Stimulated activated CD8-positive, alpha-beta memory T cell treated with anti-CD3 and anti-CD28 coated beads, Interleukin-7, amount 100 ng/mL, for 1 hour (primary cell): ENCODE measurements at places on chromosomes 4 and X.

- DNase-seq, result no peak
Observed at GRCh38 chr4:78310007-78310739, 241.4 kb upstream of the ANXA3 start.

DNA sequence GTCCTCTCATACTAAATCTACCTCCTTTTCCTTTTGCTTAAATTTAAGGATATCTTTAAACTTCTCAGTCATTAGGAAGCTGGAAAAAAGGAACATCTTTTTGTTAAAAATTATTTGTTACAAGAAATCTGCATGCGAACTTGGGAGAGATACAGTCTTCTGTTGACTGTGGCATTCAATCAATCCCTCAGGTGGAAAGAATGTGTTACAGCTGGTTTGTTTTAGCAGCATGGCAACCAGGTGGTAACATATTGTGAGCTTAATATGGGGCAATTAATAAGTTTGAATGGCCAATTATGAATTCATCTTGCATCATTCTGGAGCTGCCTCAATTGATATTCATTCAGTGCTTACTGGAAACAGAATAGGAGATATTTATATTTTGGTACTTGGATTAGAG, 135.0 kb downstream of the GC start:
- no peak for DNase-seq

DNA sequence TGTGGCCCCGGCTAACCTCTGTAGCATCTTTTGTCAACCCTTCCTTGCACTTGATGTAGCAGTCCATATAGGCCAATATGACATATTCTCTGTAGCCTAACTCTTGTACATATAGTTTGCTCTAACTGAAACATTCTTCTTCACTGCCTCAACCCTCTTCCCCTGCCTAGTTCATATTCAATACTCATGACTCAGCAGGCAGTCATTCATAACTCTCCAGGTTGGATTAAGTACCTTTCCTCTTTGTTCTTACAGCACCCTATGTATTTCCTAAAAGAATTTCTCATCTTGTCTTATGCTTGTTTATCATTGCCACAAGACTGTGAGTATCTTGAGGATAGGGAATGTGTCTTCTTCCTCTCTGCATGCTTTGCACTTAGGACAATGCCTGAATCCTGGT, 76.9 kb downstream of the TMLHE start:
- no peak for DNase-seq

- DNase-seq, result no peak
Observed at GRCh38 chr4:153218961-153219360, 14.7 kb downstream of the TRIM2 start.

DNA sequence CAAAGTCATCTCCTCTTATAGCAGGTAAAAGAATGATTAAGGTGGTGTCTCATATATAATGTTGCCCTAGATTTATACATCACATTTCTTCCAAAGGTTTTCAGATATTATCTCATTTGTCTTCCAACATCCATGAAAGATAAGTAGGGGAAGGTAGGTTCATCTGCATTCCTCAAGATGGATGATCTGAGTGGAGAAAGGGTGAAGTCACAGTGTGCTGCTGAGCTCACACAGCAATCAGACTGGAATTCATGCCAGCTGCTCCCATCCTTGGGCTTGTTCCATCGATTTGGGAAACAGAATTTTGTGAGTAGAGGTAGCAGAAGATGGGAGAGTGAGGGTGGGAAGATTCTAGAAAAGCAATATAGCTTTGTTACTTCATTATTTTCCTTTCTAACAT, 482.4 kb downstream of the INPP4B start:
- DNase-seq, result no peak

DNA sequence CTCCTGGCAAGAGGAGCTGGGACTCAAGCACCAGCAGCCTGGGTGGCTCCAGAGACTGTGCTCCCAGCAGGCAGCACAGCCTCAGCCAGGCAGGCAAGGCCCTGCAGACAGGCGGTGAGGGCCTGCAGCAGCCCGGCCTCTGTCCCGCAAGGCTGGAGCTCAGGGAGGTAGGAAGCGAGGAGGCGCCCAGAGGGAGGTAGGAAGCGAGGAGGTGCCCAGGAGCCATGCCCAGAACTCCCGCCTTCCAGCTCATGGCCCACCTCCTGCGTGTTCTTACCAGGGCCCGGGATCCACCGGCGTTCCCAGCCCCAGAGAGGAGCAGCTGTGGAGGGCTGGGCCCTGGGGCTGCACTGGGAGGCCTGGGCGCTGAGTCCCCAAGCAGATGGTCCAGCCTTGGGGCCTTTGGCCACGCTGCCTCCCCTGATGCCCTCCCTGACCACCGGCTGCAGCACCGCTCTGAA, 133.1 kb downstream of the HMX1 start:
- no peak for DNase-seq

DNA sequence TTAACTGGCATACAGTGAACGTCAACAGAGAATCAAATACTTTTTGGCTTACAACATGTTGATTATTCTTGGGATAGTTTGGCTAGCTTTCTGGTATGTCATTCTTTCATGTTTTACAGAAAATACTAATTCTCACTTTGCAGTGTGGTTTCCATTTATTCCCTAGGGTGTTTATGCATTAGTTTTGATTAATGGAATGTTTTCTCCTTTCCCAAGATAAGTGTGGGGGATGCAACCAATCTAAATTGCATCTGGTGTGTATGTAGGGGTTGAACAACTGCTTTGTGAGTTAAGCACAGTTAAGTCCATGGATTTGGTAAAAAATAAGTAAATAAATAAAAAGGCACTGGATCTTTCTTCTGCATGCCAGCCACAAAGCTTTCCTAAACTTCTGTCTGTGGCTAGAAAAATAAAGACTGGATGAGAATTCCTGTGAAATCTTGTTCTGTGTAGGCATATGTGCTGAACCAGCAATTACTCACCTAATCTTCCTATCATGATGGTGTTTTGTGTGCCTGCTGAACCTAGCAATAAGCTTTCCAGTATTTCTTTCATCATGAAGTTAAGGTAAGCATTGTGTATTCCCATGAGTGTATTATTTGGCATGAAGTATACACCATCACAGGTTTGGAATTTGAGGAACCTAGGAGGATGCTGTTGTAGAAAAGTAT, 50.6 kb upstream of the TENM3 start:
- DNase-seq, result no peak

- no peak for DNase-seq
Observed at GRCh38 chr4:94649381-94650133, 108.2 kb upstream of the BMPR1B start.

DNA sequence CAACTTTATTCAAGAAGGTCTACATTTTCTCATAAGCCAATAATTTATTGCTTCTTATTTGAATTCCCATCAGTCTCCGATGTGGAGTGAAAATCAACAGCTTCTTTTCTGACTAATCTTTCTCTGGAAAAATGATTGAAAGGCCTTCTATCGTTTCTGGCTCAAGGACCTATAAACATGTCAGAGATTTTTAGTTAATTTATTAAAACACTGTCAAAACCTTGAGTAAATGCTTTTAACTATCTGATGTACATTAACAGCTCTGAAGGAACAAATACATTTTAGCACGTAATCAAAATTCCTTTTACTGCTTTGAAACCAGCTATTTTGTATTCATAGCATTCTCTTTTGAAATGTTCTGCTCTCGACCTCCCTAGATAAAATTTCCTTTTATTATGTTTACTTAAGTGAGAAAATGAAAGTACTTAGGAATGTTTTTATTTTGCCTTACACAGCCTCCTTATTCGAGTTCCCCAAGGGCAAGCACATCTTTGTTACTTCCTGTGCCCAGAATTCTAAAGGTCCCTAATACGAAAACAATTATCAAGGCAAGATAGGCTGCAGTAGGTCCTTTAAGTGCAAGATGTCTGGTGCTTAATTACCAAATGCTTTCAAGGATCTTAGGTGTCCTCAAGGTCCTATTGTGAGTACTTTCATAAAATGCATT, 3.1 kb upstream of the ZFX start:
- DNase-seq, result no peak

DNA sequence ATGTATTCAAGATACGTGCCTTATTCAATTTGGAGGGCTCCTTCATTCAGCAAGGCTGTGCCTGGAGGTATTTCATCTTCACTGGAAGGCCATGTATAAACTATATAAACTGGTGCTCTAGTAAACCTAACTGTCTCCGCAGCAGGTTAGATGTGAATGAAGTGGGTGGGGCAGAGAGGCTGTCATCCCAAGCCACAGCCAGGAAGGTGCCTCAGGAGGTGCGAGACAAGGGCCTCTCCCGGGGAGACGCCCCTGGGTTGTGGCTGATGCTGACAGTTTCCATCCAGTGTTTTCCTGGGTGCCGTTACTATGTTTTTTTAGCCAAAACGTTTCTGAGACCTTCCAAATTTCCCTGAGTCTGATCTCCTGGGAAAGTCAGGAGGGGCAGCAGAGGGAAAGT, 221.5 kb upstream of the RPL34 start:
- DNase-seq, result no peak

GRCh38 chrX:104254442-104255115, at the start of gene ESX1:
ESX1 (minus strand) TSS chrX:104254933; CDS start chrX:104254849, 84 bp downstream.
- no peak for DNase-seq

- DNase-seq, result peak; percentile 24
Observed at GRCh38 chr4:7719354-7720174, 220.1 kb downstream of the AFAP1 start.

- DNase-seq, result no peak
Observed at GRCh38 chrX:38277802-38278201, 49.5 kb downstream of the RPGR start.

DNA sequence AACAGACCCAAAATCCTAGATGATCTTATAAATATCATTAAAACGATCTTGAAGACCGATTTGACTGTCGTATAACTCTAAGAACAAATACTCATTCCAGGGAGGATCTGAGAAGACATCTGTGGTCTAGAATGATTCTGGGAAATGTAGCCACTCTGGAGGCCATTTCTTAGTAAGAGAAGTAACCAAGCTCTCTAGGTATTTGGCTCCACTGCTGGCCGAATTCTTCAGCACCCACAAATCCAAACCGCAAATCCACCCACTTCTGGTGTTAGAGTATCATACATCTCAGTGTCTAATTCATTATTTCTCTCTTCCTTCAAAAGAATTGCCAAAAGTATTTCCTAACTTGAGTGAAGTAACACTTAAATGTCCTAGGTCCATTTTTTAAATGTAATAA, 23.9 kb downstream of the KLHL5 start:
- DNase-seq, result no peak

- DNase-seq, result no peak
Observed at GRCh38 chr4:6965329-6965728, 55.7 kb downstream of the TBC1D14 start.

GRCh38 chrX:153487590-153488071, 7.1 kb upstream of the BGN start:
- no peak for DNase-seq

- no peak for DNase-seq
Observed at GRCh38 chr4:155604718-155605626, 61.7 kb upstream of the GUCY1A1 start.

DNA sequence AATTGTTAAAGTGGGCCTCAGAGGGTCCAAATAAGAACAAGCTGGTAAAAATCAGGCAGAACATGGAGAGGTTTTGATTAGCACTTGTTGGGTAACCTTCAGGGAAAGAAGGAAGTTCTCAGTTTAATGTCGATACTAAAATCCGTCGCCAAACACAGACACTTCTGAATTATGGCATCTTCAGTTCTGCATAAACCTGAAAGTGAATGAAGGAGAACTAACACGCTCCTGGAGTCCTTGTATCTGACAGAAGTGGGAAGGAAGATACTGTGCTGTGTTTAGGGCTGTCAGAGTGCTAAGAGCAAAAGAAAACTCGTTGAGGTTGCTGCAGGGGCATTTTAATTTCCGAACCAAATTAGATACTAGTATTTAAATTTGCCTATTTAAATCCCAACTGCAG, 106.2 kb downstream of the TMA16 start:
- no peak for DNase-seq

GRCh38 chrX:2707334-2707760, 16.3 kb downstream of the CD99 start:
- peak; percentile 25 for DNase-seq

- no peak for DNase-seq
Observed at GRCh38 chr4:82217986-82218715, 155.6 kb downstream of the HNRNPD start.

GRCh38 chr4:140103676-140104075, 50.3 kb downstream of the MAML3 start:
- DNase-seq, result no peak

- DNase-seq, result no peak
Observed at GRCh38 chr4:182556580-182556979, 313.4 kb downstream of the TENM3 start.

DNA sequence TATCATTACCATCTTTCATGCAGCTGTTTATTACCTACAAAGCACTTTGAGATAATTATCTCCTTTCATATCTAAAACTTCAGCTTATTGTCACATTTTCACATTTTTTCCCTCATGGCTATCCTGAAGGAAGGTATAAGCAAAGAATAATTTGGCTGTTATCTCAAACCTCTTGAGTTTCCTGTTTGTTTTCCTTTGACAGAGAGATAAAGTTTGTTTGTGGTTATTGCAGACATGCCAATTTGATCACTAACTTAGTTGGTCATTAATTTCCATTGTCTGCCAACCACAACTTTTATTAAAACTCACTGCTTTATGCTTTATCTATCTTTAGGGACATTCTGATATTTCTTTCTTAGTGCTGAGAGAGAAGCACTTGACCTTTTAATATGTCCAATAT, 89.8 kb upstream of the SPANXB1 start:
- DNase-seq, result no peak

- DNase-seq, result no peak
Observed at GRCh38 chr4:173252024-173252935, 81.9 kb downstream of the HMGB2 start.

- no peak for DNase-seq
Observed at GRCh38 chr4:15239866-15240265, 188.0 kb upstream of the C1QTNF7 start.

DNA sequence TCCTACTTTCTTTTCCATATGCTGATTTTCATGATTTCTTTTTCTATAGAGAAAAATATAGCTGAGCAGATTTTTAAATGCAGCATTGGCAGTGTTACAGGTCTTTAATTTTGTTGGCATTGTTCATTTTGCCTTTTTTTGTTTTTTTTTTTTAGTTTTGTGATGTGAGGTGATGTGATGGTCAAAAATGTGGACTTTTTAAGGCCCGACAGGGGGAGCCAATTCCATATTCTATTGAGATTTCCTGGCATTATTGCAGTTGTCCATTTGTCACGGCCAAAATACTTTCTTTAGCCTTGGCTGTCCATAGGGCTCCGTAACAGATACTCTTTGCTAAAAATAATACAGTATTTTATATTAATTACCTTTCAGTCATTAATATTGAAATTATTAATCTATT, 47.8 kb downstream of the SLIT2 start:
- no peak for DNase-seq

- no peak for DNase-seq
Observed at GRCh38 chrX:94216738-94217137, 542.7 kb downstream of the FAM133A start.

GRCh38 chrX:15511563-15511962, 11.0 kb downstream of the BMX start:
- DNase-seq, result no peak

DNA sequence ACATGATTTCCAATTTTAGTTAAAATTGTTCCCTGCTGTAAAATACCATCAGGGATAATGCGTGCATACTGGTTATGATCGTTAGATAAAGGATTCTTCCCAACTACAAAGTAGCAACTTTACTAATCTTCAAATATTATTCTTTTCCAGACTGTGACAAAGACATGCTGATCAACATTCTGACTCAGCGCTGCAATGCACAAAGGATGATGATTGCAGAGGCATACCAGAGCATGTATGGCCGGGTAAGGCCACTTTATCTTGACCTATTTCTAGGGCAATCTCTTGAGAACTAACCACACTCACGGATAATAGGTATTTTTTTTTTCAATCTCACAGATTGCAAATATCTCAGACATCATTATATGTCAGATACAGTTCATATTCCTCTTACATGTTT, 47.0 kb downstream of the ANXA10 start:
- DNase-seq, result no peak

GRCh38 chr4:121764702-121765367, at the start of gene SMIM43:
SMIM43 (minus strand) TSS chr4:121765164; CDS start chr4:121765105, 59 bp downstream.
- no peak for DNase-seq
